Gastrocnemius medialis (tissue), 4 donors: ENCODE measurements at places on chromosomes 16 and 17.

GRCh38 chr17:36592716-36593321 lies 1.1 kb downstream of the DHRS11 start:
- DNase-seq, result no peak

DNA sequence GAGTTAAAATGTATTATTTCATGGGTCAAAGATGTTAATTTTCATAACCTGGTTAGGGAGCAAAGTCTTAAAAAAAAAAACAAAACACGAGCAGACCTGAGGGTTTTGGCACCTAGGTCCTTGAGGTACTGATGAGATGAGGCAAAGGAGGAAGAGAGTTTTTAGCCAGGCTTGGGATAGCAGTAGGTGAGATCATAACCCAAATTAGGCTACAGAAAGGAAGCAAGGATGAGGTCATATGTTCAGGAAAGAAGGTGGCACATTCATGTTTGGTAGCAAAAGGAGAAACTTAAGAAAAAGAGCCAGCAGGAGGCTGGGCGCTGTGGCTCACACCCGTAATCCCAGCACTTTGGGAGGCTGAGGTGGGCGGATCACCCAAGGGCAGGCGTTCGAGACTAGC lies 2.8 kb downstream of the ATXN1L start:
- no peak for DNase-seq

- no peak for DNase-seq
Observed at GRCh38 chr17:8359769-8360168, 16.7 kb downstream of the KRABD2 start.

- no peak for DNase-seq
Observed at GRCh38 chr17:71142333-71142732, 973.0 kb downstream of the KCNJ2 start.

DNA sequence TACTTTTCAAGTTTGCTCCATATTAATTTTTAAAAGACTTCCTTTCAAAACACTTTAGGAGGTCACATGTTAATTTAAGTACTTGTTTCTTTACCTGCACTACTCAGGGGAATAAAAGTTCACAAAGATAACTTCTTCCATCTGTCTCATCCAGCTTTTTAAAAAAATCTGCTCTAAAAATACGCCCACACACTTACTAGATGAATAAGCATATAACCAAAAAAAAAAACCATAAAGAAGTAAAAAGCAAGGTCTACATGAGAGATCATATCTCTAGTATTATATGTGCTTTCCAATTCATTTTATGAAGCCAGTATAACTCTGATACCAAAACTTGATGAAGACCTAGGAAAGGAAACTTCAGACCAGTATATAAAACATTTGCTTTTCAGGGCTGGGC lies 17.2 kb downstream of the SKAP1 start:
- no peak for DNase-seq

DNA sequence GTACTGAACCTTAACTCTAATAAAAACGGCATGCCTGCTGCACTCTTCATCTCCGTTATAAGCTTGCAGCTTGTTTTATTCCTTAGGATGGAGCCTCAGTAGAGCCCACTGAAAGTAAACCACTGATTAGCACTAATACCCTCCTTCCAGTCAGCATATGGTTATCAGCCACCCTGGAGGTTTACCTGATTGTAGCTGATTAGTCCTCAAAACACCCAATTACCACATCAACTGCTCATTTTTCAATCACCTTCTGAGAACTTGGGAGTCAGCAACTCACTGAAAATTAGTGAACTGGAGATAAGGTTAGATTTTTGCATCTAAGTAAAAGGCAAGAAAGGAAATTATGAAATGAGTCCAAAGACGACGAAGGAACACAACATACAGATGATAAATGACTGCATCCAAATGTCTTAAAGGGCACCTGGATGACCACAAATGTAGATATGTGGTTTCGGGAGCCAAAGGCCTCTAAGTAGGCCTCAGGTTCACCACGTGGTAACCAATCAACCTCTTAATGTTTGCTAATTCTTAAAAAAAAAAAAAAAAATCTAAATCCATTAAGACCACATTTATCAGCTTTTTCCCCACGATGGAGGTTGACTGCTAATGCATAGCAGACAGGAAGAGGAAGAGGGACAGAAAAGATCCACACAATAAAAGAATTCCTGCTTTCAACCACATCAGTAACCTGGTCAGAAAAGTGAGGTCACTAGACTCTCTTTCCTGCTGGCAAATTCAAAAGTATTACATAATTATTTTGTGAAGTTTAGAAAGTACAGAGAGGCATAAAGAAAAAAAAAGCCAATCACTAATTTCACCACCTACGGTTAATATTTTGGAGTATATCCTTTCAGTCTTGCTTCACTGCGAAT lies 28.0 kb downstream of the DCUN1D3 start:
- DNase-seq, result no peak

GRCh38 chr16:86598607-86599565 lies 20.5 kb downstream of the FOXL1 start:
- no peak for DNase-seq

DNA sequence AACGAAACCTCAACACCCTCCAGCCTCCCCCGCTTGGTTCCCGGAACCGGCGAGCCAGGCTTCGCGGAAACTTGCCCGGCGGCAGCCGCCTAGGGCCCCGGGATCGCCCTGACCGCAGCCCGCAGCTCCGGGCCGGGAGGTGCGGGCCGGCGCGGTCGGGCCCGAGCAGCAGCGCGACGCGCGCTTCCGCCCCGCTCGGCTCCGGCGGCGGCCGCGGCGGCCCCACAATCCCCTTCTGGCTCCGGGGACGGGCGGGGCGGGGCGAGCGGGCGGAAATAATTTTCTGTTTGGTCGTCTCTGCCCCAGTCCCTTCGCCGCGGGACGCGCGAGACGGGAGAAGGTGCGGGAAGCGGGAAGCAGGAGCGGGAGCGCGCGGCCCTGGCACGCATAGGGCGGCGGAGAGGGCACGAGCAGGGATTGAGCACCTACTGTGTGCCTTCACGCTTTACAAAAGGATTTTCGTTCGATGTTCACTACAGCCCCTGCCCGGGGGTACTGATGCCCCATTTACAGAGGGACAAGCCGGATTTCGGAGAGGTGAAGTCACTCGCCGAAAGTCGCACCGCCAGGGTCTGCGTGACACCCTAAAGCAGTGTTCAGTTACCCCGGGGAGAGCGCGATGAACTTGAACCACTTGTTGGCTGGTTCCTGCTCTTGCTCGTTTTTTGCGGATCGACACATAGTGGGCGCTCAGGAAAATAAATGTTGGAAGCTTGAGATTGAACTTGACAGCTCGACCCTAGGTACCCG lies 2.7 kb upstream of the MLLT6 start:
- DNase-seq, result peak; percentile 82

- no peak for DNase-seq
Observed at GRCh38 chr17:74152591-74153455, 50.7 kb upstream of the RPL38 start.

DNA sequence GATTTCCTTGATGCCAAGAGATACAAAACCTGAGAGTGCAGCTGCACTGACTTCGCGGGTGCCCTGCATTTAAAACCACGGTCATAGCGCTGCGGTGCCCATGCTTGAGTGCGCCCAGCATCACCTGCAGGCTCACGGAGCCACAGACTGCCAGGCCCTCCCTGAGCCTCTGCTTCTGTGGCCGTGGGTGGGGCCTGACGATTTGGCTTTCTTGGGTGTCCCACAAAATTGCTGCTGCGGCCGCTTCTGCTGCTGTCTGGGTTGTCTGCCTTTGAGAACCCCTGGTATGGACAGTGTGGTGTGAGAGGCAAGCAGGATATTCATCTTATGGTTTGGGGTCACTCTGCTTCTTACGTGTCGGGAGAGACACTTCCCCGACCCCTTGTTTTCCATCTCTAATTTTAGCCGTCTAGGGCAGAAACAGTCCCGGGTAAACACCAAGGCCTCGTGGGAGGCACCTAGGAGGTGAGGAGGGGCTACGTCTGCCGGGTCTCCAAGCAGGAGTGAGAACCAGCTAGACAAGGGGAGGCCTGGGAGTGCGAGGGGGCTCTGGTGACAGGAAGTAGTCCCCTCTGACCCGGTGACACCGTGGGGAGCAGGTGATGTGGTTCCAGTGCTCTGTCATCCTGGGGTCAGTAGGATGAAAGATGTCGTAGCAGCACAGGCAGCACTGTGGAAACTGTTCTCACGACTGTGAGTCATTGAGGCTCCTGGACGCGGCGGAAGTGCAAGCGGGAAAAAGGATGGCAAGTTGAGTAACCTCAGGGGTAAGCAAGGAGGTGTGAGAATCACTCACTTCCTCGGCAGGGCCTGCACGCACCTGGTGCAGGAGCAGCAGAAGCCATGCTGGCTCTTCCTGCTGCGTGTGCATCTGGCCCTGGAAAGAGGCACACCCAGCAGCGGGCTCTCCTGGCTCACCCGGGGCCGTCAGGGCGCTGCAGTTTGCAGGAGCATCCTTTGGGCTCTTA lies 176.3 kb downstream of the RPTOR start:
- DNase-seq, result no peak

GRCh38 chr17:8913091-8913490 lies 45.6 kb upstream of the PIK3R6 start:
- DNase-seq, result no peak

DNA sequence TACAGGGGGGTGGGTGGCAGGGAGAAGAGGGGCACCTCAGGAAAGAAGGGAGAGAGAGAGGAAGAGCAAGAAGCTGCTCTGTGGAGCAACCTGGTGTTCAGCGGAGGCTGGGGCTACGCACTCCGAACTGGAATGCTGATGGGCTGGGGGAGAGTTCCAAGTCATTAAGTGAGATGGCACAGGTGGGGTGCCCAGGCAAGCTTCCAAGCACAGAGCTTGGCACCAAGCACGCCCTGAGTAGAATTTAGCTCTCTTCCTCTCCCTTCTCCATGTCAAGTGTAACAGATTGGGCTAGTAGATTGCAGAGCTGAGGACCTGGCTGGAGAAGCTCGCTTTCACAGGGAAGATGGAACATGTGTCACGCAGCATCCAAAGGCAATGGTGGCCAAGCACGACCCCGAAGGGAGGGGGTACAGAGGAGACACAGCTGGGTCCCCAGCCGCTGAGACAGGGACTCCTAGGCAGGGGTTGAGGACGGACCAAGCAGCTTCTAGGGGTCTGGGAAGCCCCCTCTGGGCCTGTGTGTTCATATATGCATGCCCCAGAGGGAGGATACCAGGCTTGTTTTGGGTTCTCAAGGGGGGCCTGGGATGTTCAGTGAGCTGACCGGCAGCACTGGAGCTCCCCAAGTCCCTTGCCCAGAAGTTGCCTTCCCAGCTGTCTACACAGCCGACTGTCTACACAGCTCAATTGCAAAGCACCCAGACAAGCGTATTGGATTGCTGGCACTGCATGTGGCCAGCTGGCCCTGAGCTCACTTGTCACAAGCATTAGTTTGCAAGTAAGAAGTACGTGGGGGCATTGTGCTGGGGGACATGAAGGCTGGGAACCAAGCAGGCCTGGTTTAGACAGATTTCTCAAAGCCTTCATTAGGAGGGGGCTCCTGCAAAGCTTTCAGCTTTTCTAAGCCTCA lies 247.8 kb downstream of the ENGASE start:
- DNase-seq, result no peak

GRCh38 chr16:82185012-82185411 lies 15.0 kb upstream of the MPHOSPH6 start:
- no peak for DNase-seq

GRCh38 chr16:6375465-6376075 lies 957.1 kb upstream of the RBFOX1 start:
- DNase-seq, result no peak

DNA sequence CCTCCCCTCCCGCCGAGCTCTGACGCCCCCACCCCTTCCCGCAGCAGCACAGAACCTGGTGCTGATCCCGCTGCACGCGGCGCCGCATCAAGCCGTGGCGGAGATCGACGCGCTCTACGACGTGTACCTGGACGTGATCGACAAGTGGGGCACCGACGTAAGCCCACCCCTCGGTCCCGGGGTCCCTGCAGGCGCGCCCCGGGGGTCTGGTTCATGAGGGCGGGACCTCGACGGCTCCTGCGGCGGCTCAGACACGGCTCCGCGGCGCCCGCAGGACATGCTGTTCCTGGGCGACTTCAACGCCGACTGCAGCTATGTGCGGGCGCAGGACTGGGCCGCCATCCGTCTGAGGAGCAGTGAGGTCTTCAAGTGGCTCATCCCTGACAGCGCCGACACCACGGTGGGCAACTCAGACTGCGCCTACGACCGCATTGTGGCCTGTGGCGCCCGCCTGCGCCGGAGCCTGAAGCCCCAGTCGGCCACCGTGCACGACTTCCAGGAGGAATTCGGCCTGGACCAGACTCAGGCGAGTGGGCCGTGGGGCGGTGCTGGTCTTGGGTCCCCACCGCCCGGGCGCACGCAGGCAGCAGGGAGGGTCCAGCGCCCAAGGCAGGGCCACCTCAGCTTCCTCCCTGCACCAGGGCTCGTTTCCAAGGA lies 1.4 kb downstream of the DNASE1L2 start:
- DNase-seq, result no peak

GRCh38 chr16:35689764-35690163 lies 2230.4 kb downstream of the TP53TG3F start:
- DNase-seq, result no peak

- no peak for DNase-seq
Observed at GRCh38 chr16:2424061-2425007, 4.9 kb upstream of the CCNF start.

DNA sequence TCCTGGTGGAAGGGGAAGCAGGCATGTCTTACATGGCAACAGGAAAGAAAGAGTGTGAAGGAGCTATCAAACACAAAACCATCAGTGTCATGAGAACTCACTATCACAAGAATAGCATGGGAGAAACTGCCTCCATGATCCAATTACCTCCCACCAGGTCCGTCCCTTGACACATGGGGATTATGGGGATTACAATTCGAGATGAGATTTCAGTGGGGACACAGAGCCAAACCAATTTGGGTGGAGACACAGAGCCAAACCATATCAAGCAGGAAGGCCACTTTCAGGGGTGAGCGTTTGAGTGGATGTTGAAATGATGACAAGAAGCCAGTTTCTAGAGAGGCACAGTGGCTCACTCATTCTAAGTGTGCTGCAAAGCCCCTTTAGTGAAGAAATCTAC lies 143.8 kb downstream of the CPPED1 start:
- no peak for DNase-seq

- no peak for DNase-seq
Observed at GRCh38 chr16:11129378-11129781, 126.6 kb downstream of the SOCS1 start.

DNA sequence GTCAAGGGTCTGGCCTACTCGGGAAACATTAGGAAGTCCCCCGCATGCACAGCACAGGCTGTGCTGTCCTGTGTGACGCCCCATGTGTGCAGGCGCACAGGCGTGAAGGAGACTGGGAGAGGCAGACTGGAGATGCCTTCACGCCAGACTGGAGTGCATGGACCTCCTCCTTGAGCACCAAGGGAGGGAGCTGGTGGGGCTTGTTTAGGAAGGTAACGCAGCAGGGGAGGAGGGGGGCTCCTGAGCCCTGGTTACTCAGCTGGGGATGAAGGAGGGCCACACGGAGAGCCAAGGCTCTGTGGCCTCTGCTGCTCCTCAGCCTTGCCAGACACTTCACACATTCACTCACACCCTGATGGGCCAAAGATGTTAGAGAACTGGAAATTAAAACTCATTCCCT lies 7.7 kb downstream of the HSDL1 start:
- no peak for DNase-seq

DNA sequence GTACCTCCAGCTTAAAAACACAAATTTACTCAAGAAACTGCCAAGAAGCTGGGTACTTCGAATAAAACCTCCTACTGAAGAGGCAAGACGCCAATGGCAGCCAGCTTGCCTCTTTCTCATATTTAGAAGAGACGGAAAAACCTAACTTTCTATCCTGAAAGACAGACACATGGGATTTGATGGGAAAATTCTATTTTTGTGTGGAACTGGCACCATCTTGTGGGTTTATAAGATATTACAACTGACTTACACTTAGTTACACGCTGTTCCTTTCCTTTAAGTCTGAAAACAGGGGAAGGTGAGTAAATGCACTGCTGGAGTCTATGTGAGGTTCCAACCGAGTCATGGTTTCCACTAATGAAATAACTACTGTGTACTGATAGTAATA lies 10.3 kb downstream of the ZNF18 start:
- DNase-seq, result no peak

- no peak for DNase-seq
Observed at GRCh38 chr17:40298726-40299125, 10.3 kb upstream of the RARA start.
